ENCODE measurements at places on chromosomes 5 and 9.

DNA sequence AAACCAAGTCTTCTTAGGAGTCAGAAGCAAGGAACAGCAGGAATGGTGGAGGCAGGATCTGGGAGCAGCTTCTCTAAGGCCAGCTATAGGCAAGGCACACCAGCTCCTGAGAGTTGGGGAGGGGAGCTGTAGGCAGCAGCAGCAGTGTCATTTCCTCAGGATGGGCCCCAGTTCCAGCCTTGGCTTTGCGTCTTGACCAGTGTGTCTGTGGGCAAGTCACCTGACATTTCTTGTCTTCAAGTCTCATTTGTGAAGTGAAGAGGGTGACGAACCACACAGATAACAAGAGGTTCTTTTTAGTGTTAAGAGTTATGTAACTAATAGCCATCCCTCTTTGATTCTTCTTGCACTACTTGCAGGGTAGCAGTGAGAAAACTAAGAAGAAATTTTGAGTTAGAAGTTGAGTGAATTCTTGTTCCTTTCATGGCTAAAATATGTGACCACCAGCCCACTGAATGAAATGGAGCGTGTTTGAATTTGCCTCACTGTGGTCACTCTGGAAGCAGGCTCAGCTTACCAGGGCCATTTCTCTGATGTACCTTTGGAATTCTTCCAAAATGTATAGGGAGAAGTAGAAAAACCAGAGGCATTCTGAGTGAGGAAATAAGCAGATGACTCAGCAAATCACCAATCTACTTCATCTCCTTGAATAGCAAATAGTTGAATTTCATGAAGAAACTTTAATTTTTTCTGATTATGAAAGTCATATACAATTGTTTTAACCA, 42.4 kb downstream of the RHOBTB3 start:
- no peak for DNase-seq

DNA sequence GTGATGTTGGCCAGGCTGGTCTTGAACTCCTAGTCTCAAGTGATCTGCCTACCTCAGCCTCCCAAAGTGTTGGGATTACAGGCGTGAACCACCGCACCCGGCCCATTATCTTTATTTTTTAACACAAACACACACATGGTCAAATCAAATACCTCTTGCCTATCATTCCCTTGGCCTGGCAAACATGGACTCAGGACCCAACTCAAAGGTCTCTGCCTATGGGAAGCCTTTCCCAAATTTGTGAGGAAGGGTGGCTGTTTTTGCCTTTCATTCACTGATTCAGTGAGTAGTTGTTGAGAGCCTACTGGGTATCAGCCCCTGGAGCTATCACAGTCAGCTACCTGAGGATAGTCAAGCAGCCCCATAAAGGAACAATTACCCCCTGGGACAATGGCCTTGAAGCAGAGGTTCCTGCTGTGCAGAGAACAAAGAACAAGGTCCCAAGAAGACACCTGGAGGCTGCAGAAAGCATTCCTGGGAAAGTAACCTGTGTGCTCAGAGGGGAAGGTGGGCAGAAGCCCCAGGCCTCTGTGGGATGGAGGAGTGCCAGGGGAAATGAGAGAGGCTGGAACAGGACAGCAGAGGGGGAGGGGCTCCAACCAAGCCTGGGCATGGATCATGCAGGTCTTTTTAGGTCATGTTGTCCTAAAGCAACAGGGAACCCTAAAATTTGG, 126.4 kb downstream of the CRB2 start:
- DNase-seq, result no peak

DNA sequence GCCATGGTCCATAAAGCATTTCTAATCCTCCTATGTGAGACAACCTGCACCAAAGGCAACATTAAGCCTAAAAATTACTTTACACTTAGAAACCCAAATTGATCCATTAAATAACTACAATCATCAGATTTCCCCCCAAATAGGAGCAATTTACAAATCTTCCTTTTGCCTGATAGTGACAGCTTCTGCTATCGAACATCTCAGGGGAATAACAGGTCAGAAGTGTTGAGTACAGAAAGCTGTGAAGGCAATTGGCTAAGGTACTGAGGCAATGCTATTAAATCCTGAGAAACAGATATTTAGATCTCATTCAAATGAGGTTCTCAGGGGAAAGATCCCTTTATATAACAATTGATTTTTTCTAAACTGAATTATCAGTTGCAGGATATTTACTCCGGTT, 141.1 kb downstream of the PIK3R1 start:
- no peak for DNase-seq

- no peak for DNase-seq
These were observed 97.5 kb downstream of the ANKRD33B start for GRCh38 chr5:10661401-10661800.

DNA sequence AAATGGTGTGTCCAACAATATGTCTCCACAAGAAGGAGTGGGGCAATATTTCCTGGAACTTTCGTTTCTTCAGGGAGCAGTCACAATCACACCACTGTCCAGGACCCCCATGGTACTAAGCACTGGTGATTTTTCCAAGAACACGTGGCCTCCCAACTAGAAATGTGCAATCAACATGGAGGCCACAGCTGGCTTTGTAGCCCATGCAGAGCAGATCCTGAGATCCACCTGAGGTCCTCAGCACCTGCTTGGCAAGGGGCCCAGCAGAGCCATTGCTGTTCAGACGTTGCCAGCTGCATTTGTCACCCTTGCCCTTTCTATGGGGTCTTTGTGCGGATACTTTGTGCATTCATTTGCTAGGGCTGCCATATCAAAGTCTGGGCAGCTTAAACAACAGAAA, 334.5 kb upstream of the IRX4 start:
- no peak for DNase-seq

DNA sequence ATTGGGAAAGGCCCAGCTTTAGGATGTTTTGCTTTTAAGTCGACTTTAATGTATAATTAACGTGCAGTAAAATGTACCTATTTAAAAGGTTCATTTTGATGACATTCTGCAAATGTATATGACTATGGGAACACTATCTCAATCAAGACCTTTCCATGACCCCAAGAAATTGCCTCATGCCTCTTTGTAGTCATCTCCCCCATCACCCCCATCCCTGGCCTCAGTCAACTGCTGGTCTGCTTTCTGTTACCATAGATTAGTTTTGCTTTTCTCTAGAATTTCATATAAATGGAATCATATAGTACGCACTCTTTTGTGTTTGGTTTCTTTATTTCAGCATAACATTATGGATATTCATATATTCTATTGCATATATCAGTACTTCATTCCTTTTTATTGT, 80.7 kb upstream of the C9orf72 start:
- no peak for DNase-seq

- DNase-seq, result no peak
These were observed 350.2 kb downstream of the DTWD2 start for GRCh38 chr5:118637947-118638670.

DNA sequence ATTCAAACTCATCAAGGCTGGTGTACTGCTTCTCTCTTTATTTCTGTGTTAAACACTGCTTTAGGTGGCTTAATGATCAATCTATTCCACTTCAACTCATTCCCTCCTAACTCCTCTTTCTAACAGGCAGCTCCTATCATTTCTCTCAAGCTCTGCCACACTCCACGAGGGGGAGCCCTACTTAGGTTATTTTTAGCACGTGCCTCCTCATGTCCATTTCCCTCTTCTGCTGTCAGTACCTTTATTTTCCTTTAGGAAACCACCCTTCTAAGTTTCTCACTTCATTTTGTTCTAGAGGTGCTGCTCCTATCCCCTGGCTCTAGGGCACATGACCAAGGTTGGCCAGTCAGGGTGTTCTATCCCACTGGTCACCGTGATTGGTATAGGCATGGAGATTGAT, 6.7 kb upstream of the BRINP1 start:
- DNase-seq, result no peak

- no peak for DNase-seq
These were observed 537 bp downstream of the MEIKIN start for GRCh38 chr5:131944702-131945550.

- no peak for DNase-seq
These were observed 125.0 kb upstream of the SLC12A2 start for GRCh38 chr5:127958421-127959011.

DNA sequence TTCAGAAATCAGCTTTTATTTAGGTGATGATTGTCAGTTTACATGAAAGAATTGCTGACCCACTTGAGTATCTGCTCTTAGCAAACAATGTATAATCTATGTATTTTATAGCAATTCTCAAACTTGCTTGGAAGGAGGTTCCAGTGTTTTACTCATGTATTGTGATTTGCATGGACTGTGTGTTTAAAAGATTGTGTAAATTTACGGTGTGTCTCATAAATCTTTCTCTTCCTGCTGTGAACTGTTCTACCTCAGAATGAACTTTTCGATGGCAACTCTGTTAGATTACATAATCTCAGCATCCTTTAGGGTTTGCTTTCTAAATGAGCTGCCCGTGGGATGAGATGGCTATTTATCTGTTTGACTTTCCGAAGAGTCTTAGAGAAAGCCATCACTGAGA, 122.5 kb downstream of the MEF2C start:
- DNase-seq, result no peak

- DNase-seq, result no peak
These were observed 68.4 kb downstream of the MED10 start for GRCh38 chr5:6309949-6310348.

DNA sequence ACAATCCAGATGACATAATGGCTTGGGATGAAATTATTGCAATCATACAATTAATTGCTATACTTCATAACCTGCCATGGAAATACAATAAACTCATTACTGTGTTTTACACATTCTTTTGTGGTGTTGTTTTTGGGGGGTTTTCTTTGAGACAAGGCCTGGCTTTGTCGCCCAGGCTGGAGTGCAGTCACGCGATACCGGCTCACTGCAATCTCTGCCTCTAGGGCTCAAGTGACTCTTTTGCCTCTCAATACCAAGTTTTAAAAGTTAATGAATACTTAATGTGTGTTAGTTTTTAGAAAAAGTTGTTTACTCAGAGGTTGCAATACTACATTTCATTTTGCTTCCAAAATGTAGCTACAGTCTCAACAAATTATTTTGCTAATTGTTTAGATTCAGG, 598.4 kb downstream of the CHSY3 start:
- no peak for DNase-seq

DNA sequence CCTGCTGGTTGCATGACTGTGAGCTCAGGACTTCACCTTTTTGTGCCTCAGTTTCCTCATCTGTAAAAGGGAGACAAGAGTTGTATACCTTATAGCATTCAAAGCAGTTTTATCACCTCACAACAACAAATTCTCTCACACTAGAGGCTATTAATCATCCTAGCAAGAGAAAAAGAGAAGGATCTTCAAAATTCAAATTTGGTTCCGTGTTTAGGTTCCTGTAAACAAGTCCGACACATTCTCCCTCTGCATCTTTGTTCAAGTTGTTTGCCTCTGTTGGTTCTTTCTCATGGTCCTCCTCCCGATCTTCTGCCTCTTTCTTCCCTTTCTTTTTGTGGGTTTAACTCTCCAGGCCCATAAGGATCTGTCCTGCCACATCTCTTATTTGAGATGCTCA, 218.0 kb downstream of the PIK3R1 start:
- DNase-seq, result no peak

DNA sequence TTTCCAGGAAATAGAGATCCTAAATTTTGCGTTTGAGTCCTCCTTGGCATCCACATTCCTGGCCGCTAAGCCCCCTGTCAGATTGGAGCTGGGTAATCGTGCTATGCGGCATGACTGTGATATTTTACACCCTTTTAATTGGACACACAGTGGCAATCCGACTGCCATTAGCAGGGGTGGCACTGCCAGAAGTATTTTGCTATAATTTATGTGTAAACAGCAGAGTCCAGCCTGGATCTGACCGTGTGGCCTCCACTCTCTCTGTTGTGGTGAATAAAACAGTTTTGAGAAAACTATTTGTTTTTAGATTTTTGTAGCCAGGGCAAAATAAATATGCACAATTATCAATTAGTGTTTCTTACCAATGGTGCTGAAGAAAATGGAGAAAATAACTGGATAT, 281.0 kb upstream of the IRX2 start:
- no peak for DNase-seq

GRCh38 chr9:123238365-123238764, 30.0 kb downstream of the STRBP start:
- no peak for DNase-seq

GRCh38 chr9:90044710-90045151, 439.9 kb downstream of the GADD45G start:
- no peak for DNase-seq

GRCh38 chr5:172886974-172887501, 53.0 kb downstream of the ERGIC1 start:
- no peak for DNase-seq

DNA sequence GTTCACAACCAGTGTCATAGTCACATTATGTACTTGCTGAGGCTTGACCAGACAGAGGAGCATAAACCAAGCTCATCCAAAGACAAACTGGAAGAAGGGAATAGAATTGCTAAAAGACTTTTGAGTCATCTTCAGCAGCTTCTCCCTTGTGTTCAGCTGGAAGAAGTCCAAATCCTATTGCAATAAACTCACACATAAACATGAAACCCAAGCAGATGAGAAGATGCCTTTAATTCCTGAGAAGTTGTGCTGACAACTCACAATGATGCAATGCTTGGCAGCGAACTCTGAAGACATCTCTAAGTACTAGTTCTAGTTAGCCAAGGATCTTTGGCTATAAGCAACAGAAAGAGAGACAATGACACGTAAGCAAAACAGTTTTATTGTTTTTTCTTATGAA, 642.1 kb downstream of the KCTD16 start:
- no peak for DNase-seq

DNA sequence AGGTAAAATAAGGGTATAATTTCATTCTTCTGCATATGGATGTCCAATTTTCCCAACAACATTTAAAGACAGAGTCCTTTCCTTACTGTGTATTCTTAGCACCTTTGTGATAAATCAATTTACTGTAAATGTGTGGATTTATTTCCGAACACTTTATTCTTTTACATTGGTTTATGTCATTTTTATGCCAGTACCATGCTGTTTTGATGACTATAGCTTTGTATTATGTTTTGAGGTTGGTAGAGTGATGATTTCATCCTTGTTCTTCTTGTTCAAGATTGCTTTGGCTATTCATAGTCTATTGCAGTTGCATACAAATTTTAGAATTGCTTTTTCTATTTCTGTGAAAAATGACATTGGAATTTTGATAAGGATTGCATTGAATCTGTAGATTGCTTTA, 53.4 kb upstream of the CCDC152 start:
- DNase-seq, result no peak

- no peak for DNase-seq
These were observed 5.1 kb downstream of the MGAT1 start for GRCh38 chr5:180797256-180798192.

DNA sequence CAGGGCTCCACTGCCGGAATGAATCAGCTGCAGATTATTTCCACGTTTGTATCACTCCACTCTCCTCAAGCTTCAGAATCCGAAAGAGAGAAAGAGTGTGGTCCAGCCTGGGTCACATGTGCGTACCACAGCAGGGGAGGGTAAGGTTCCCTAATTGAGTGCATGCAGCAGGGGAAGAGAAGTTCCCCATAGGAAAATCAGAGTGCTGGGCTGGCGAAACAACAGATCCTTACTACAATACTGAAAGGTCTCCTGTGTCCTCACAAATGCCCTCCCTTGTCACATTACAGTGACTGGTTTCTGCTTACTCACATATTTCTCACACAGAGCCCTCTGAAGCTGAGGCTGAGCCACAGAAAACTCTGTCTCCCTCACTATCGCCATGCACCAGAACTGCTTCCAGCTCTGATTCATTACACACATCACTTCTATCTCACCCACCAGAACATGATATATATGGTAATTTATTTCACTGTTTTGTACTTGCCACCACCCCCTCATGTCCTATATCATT, 532.2 kb upstream of the TUSC1 start:
- DNase-seq, result no peak
